Activated naive CD4-positive, alpha-beta T cell treated with anti-CD3 and anti-CD28 coated beads for 36 hours (primary cell): ENCODE measurements at places on chromosomes 6 and 20. TPM values are rescaled to one million over a fixed set of nuclear protein-coding genes. Genes with fewer than 3 reads are reported as not detected.

TCP11 gene
- not detected for total RNA-seq

ABHD16B gene
- total RNA-seq = not detected

MCM3 gene
- 256 TPM for total RNA-seq

HCRTR2 gene
- not detected for total RNA-seq

ADGRF4 gene
- not detected for total RNA-seq

OR10C1 gene
- not detected for total RNA-seq

MTO1 gene
- 47.1 TPM for total RNA-seq

ULBP1 gene
- total RNA-seq = 2.6 TPM

ADTRP gene
- 52.1 TPM for total RNA-seq

ZNF391 gene
- total RNA-seq = 3.3 TPM

C6orf163 gene
- 1.1 TPM for total RNA-seq

SIRPG gene
- 35.9 TPM for total RNA-seq

DNA sequence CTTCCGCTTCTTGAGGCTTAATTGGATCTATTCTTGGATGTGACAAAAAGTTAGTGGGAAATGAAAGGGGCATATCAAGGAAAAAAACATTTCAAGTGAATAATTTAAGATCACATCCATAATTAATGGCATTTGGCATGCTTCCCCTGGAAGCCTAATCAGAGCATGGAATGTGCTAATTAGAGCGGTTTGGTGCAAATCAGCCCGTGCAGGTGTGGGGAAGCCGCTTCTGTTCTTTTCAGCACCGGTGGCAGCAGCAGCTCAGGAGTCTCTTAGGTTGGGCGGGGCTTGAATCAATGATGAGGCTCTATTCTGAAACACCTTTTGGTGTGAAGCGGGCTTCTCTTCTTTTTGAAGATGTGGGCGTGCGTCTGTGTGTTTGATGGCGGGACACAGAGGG lies 301.2 kb downstream of the LRFN2 start:
- no peak for DNase-seq

GRCh38 chr20:40016890-40017289 lies 672.1 kb downstream of the MAFB start:
- DNase-seq = no peak

- no peak for DNase-seq
Observed at GRCh38 chr6:33584700-33585402, 4.8 kb upstream of the BAK1 start.

DNA sequence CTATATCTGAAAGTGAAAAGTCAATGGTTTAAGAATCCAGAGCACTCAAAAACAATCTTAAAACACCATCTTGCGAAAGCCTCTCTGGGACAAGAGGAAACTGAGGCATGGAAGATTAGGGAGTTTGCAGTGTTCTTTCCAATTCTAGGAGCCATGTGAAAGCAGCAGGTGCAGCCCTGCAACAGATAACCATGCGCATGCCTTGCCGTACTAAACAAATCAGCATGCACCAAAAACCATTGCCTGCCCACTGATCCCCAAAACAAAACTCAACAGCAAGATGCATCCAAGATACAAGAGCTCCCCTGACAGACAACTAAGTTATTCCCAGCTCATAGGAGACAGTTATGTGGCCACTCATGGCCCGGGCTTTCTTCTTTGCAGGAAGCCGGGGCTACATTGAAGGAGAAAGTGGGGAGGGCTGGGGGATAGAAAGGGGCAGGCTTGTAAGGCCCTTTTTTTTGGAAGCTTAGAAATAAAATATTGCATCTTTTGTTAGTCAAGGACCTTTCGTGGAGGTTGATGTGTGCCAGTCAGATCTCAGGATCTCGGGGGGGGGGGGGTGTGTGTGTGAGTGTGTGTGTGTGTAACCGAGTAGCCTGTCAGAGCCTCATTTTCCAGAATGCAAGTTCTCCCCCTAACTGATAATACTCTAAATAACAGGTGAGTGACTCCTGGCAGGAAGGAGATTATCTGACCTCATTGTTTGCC lies 178.4 kb downstream of the MBOAT1 start:
- DNase-seq = no peak

- no peak for DNase-seq
Observed at GRCh38 chr6:135722679-135723078, 128.8 kb upstream of the PDE7B start.

GRCh38 chr20:62219992-62220665 lies at the start of gene HRH3:
Gene HRH3 (minus strand): TSS chr20:62220278. CDS start chr20:62219970, 308 bp downstream.
- peak; percentile 31 for DNase-seq

DNA sequence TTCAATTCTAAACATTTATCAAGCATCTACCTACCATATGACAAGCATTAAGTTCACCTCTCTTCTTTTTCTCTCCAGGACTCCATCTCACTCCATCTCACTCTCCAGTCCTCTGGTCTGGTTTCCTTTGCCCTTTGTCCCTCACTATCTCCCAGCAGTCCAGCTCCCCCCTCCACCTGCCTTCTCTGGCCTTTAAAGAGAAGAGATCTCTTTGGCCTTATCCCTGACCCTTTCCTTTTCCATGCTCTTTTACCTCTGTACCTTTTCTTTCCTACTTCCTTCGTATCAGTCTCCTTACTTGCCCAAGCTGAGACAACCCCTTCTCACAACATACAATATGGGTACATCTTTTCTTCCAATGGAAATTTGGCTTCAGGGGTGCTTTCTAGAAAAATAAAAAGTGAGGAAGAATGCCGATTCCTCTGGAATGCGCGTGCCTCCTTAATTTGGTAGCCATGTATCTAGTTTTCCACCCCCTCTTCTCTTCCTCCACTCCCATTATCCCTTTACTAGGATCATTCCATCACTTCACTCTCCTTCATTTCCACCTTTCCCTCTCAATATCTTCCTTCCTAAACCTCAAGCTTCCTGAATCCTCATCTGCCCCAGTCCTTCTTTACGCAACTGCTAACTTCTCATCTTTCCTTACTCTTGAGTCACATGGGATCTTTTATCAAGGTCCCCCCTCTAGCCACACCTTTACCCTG lies 745 bp upstream of the AGPAT1 start:
- no peak for DNase-seq

DNA sequence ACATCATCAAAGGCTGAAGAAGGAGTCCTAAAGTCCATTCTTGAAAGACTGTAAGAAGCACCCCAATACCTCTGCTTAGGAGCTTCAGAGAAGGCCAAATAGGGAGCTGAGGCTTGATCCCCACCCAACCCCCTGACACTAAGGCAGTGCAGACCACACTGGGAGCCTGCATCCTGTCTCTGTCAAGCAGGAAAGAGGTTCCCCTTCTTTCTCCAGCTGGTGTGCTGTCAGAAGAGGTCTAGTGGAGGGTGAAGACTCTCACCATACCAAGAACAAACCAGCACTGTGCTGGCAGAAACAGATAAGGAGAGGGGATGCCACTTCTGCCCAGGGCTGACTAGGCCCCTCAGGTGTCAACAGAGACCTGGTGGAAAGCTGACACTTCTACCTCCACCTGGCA lies 19.9 kb downstream of the GZF1 start:
- DNase-seq = no peak

DNA sequence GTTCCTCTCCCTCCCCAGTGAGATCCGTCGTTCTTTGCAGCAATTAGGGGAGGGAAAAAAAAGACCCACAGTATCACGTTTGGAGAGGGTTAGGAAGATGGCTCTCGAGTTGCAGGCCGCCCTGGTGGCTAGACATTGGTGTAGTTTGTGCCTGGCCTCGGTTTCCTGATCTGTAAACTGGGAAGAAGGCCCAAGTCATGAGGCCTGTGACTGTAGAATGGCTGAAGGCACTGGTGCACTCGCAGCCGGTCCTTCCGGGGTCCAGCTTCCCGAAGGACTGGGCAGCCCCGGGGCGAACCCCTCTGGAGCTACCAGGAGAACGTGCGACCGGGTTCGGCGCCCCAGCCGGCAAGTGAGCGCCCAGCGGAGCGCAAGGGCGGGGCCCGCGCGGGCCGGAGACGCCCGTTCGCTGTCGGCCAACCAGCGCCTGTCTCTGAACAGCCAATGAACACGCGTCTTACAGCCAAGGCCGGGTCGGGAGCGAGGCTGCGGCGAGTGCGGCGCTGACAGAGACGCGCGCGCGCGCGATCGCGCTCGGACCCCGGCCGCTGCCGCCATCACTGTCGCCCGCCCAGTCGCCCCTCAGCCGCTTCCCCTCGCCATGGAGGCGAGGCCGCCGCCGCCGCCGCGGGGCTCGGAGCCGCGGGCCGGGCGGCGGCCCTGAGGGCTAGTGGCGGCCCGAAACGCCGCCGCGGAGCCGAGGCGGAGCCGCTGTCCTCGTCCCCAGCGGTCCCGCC lies at the start of gene PTPRA:
Gene PTPRA (plus strand): TSS at position 472 of the 737 bp plus-strand sequence. CDS start 90,797 bp downstream, outside the sequence.
- peak; percentile 95 for DNase-seq

DNA sequence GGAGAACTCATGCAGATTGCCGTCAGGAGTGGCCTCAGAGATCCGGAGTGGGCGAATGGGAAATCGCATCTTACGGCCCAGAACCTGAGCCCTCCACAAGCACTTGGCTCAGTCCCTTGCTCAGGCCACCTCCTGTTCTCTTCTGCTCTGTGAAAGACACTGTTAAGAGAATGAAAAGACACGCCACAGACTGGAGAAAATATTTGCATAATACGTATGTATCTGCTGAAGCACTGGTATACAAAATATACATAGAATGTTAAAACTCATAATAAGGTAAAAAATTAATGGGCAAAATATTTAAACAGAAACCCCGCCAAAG lies 838 bp upstream of the POM121L2 start:
- DNase-seq = no peak

- DNase-seq = no peak
Observed at GRCh38 chr6:34475238-34475682, 9.4 kb downstream of the PACSIN1 start.

DNA sequence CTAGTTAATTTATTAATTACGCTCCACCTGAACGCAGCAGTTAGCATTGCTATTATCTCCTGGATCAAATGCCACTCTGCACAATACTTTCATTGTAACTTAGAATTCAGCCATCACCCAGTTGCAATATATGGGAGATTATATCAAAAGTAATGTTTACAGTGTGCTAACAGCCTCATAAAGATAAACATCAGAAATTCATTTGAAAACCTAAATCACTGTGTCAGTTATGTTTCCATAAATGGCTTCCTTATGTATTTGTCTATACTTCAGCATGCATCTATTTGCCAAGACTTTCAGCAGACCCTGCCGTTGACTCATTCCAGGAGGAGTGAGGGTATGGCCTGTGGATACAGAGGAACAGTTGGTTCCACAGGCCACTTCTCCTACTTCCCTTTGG lies 300.1 kb downstream of the TFAP2B start:
- no peak for DNase-seq

GRCh38 chr20:25397096-25397495 lies 6.5 kb upstream of the ABHD12 start:
- DNase-seq = no peak

- no peak for DNase-seq
Observed at GRCh38 chr6:116059713-116060571, 749 bp downstream of the FRK start.

GRCh38 chr20:3161316-3162079 lies 1.8 kb upstream of the FASTKD5 start:
- DNase-seq = no peak

- DNase-seq = peak; percentile 10
Observed at GRCh38 chr20:23637282-23638221, at the start of gene CST3. Gene CST3 (minus strand): TSS chr20:23637955. CDS start chr20:23637862, 93 bp downstream.

- DNase-seq = peak; percentile 58
Observed at GRCh38 chr6:13615792-13616120, 621 bp downstream of the NOL7 start.

DNA sequence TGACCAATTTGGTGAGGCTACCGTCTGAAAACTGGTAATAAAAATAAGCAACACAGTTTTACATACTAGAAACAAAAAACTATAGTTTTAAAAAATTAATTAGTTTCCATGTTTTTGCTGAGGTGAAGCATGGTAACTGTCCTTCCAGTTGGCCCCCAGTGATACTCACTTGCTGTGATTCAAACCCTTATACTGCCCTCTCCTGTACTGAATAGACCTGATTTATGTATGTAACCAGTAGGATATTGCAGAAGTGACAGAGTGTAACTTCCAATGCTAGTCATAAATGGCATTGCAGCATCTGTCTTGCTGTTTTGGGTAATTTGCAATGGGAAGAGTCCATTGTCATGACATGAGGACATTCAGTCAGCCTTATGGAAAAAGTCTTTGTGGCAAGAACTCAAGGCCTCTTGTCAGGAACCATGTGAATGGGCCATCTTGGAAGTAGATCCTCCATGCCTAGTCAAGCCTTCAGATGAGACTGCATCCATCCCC lies 8.9 kb upstream of the CHD6 start:
- DNase-seq = no peak

GRCh38 chr6:20583444-20583800 lies 49.2 kb downstream of the CDKAL1 start:
- DNase-seq = no peak

- DNase-seq = no peak
Observed at GRCh38 chr6:83985715-83986114, 47.9 kb upstream of the MRAP2 start.

- no peak for DNase-seq
Observed at GRCh38 chr6:3697609-3698008, 53.9 kb downstream of the PXDC1 start.

GRCh38 chr6:33689879-33690278 lies 21.6 kb downstream of the UQCC2 start:
- no peak for DNase-seq

GRCh38 chr6:79702691-79703090 lies 71.6 kb downstream of the SH3BGRL2 start:
- peak; percentile 38 for DNase-seq

- DNase-seq = no peak
Observed at GRCh38 chr6:153698001-153698400, 341.0 kb upstream of the OPRM1 start.

DNA sequence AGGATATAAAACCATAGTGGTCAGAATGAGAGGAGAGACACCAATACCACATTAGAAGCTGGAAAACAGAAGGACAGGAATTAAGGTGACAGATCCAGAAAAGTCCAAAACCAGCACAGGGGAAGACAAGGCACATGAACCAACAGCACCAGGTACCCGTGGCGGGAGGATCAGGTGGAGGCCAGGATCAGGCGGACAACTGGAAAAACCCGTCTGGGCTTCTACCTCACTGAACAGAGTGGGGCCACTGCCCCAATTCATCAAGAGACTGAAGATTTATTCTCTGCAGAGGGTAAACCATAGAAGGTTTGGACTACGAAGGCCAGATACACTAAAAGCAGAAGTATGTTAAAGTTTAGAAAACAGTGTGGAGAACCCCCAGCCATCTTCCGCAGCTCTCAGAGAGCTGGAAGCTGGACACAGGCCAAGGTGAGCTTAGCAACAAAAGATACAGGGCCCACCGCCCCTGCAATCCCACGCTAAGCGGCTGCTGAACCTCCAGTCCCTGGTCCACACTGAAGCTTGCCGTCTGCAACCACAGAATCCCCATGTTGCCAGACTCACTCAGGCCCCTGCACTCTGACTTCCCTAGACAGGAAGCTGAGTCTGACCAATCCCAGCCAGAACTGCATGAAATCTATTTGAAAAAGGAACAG lies 29.9 kb downstream of the ABHD12 start:
- no peak for DNase-seq

- no peak for DNase-seq
Observed at GRCh38 chr6:40417031-40417430, 170.1 kb downstream of the LRFN2 start.
